ENCODE measurements at places on chromosomes 5 and 9. TPM values are rescaled to one million over a fixed set of nuclear protein-coding genes. Genes with fewer than 3 reads are reported as not detected.

DNA sequence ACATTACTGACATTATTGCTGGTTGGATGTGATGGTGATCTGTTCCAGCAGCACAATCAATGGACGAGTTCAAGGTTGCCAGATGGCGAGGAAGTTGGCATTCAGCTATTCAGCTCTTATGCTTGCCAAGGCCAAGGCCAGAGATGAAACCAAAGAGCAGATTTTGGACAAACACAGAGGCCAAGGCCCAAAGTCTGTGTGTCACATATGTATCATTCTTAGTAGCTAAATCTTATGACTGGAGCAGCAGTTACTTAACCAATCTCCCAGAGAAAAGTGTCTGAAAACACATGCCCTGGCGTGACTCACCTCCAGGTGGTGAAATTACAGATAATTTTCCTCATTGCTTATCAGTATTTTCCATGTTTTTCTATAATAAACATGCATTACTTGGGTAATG lies 189.0 kb upstream of the EGFLAM start:
- no peak for DNase-seq
- H3K4me1 ChIP-seq, result no peaks in the 10 kb centered on the region
- no peaks in the 10 kb centered on the region for H3K27me3 ChIP-seq
- no peaks in the 10 kb centered on the region for H3K36me3 ChIP-seq
- no peak overlapping the region for H3K4me3 ChIP-seq

The SPATA31D4 gene
- 0.23 TPM for polyA plus RNA-seq

GRCh38 chr9:122076117-122076516 lies 17.0 kb downstream of the TTLL11 start:
- H3K27me3 ChIP-seq, result no peaks in the 10 kb centered on the region
- peak overlapping the region; percentile 81 for H3K27ac ChIP-seq
- peaks cover 65% of the 10 kb centered on the region for H3K4me1 ChIP-seq
- H3K36me3 ChIP-seq, result no peaks in the 10 kb centered on the region
- H3K4me3 ChIP-seq, result peak overlapping the region; percentile 11

- no peaks in the 10 kb centered on the region for H3K27me3 ChIP-seq
- no peak for DNase-seq
- no peaks in the 10 kb centered on the region for H3K36me3 ChIP-seq
Measured at GRCh38 chr5:35709688-35710087, 92.0 kb downstream of the SPEF2 start.

The PCDHB11 gene
- polyA plus RNA-seq, result not detected

- H3K4me3 ChIP-seq, result no peak overlapping the region
- no peaks in the 10 kb centered on the region for H3K27me3 ChIP-seq
- no peak overlapping the region for H3K27ac ChIP-seq
- H3K4me1 ChIP-seq, result peaks cover 23% of the 10 kb centered on the region
- no peak for DNase-seq
Measured at GRCh38 chr5:15797116-15797515, 297.1 kb downstream of the FBXL7 start.

DNA sequence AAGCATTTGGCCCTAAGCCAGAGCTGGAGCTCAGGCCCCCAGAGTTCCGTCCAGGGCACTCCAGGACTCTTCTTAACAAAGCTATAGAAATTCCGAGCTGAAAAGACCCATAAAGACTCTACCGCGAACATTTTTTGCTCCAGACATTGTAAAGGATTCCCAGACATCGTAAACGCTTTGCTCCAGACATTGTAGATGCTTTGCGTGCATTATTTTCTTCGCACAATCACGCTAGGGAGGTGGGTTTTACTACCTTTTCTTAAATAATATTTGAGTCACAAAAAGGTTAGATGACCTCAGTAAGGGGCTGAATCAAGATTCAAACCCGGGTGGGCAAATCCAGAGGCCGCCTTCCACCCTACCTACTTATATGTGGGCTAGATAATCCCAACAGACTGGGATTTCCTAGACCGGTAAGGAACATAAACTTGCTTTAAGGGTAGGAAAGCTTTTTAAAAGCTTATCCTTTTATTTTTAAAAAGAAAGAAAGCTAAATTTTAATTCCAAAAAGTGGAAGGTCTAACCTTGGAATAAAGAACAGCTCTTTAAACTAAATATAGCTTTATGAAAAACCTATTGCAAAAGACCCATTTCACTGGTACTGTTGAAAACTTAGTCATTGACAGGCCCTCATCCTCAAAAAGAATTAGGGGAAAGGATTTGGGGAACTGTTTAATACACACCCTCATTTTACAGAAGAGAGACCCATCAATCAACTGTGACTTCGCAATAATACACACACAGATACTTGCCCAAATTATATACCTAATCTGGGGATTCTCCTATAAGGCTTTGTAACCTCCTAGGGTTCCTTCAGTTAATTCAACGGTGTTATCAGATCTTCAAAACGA lies 822 bp upstream of the TNIP1 start:
- H3K4me3 ChIP-seq, result peak overlapping the region; percentile 74
- H3K4me1 ChIP-seq, result peaks cover 56% of the 10 kb centered on the region
- no peaks in the 10 kb centered on the region for H3K27me3 ChIP-seq
- no peak for DNase-seq
- H3K27ac ChIP-seq, result peak overlapping the region; percentile 98

The ZNF782 gene
- 2.4 TPM for polyA plus RNA-seq

The SOHLH1 gene
- not detected for polyA plus RNA-seq

DNA sequence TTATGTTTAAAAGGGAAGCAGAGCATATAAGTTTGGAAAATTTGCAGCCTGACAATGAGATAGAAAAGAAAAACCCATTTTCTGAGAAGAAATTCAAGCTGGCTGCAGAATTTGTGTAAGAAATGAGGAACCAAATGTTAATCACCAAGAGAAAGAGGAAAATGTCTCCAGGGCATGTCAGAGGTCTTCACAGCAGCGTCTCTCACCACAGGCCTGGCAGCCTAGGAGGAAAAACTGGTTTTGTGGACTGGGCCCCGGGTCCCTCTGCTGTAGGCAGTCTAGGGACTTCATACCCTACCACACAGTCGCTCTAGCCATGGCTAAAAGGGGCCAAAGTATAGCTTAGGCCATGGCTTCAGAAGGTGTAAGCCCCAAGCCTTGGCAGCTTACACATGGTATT lies 32.1 kb upstream of the HSD17B4 start:
- no peaks in the 10 kb centered on the region for H3K27me3 ChIP-seq
- H3K27ac ChIP-seq, result no peak overlapping the region
- no peak overlapping the region for H3K4me3 ChIP-seq
- no peak for DNase-seq
- H3K4me1 ChIP-seq, result no peaks in the 10 kb centered on the region

The SLC45A2 gene
- polyA plus RNA-seq, result 0.03 TPM

GRCh38 chr9:33198165-33198564 lies 31.0 kb upstream of the B4GALT1 start:
- peaks cover 27% of the 10 kb centered on the region for H3K4me1 ChIP-seq
- peak; percentile 88 for DNase-seq
- H3K27me3 ChIP-seq, result no peaks in the 10 kb centered on the region
- no peak overlapping the region for H3K4me3 ChIP-seq

The LHX6 gene
- polyA plus RNA-seq, result 0.60 TPM

The PRR16 gene
- polyA plus RNA-seq, result 3.0 TPM

GRCh38 chr9:89422151-89422975 lies 75.5 kb downstream of the SEMA4D start:
- H3K36me3 ChIP-seq, result no peaks in the 10 kb centered on the region
- H3K27ac ChIP-seq, result no peak overlapping the region
- H3K4me3 ChIP-seq, result no peak overlapping the region
- H3K27me3 ChIP-seq, result no peaks in the 10 kb centered on the region

DNA sequence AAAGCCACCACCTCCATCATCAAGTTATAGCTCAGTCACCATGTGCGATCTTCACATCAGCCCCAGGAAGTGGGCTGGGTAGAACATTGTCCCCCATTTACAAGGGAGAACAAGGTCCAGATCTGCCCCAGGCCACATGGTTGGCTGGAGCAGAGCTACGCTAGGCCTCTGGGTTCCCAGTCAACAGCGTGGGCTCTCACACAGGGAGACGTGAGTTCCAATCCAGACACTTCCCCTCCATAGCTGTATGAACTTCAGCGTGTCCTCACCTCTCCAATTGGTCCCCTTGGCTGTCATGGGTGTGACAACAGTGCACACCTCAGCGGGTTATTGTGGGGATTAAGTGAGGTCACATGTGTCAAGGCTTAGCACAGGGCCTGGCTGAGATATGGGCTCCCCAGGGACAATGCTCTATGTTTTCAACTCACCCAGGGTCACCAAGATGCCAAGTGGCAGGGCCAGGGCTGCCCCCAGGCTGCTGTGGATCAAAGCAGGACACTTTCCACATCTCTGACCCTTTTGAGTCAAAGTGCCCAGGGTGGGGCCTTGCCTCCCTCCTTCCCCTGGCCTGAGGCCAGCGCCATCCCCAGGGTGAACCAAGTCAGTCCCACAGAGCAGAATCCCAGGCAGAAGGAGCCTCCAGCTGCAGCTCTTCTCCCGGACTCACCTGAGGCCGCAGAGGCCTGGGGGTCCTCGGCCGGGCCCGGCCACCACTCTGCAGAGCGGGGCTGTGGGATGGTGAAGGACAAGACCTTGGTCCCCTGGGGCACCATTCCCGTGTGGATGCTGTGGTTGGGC lies 19.8 kb downstream of the AKNA start:
- H3K27me3 ChIP-seq, result no peaks in the 10 kb centered on the region
- no peak overlapping the region for H3K27ac ChIP-seq
- DNase-seq, result no peak
- no peak overlapping the region for H3K4me3 ChIP-seq
- peaks cover 23% of the 10 kb centered on the region for H3K4me1 ChIP-seq
- H3K36me3 ChIP-seq, result peaks cover 44% of the 10 kb centered on the region

The SEMA5A gene
- polyA plus RNA-seq, result 0.60 TPM

DNA sequence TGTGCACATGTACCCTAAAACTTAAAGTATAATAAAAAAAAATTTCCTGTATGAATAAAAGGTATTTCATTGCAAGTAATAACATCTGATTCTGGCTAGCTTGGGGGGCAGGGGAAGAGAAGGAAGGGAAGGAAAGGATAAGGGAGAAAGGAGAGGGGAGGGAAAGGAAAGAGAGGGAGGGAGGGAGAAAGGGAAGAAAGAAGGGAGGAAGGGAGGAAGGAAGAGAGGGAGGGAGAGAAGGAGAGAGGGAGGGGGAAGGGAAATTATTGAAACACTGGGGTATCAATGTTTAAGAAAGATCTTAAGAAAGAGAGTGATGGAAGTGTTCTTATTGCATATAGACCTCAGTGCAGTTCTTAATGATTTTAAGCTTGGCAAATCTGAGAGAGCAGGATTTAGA lies 129.8 kb upstream of the ZNF366 start:
- H3K36me3 ChIP-seq, result no peaks in the 10 kb centered on the region
- no peak overlapping the region for H3K4me3 ChIP-seq
- no peak overlapping the region for H3K27ac ChIP-seq
- no peaks in the 10 kb centered on the region for H3K27me3 ChIP-seq
- no peaks in the 10 kb centered on the region for H3K4me1 ChIP-seq

- peaks cover 36% of the 10 kb centered on the region for H3K4me1 ChIP-seq
- H3K4me3 ChIP-seq, result no peak overlapping the region
- no peaks in the 10 kb centered on the region for H3K27me3 ChIP-seq
- H3K36me3 ChIP-seq, result no peaks in the 10 kb centered on the region
- DNase-seq, result no peak
Measured at GRCh38 chr5:140220698-140221064, 45.7 kb downstream of the CYSTM1 start.

DNA sequence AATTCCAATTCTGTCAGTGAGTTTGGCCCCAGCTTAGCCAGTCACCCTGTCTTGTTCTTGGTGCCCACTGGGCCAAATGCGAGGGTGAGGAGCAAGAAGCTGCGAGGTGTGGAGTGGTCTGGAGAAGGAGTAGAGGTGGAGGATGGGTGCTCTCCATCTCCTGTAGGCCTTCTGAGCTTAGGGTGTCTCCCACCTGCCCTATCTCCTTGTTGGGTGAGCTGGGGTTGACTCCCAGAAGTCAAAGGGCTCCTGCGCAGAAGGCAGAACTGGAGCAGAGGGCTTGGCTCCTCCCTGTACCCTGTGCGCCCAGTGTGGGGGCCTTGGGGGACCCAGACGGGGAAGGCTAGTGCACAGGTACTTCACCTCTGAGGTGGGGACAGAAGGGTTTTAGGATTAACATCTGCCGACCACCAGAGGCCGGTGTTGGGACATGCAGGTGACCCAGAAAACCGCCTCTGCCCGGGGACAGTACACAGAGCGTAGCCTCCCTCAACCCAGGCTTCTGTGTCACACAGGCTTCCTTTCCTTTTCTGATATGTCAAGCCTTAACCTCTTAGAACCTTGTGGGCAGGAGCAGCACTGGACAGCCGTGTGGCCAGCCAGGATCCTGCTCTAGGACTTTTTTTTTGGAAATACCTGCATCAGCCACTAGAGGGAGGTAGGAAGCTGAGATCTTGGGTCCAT lies 16.9 kb downstream of the IL5 start:
- H3K4me1 ChIP-seq, result no peaks in the 10 kb centered on the region
- H3K4me3 ChIP-seq, result no peak overlapping the region
- H3K27me3 ChIP-seq, result no peaks in the 10 kb centered on the region
- DNase-seq, result no peak

- no peaks in the 10 kb centered on the region for H3K4me1 ChIP-seq
- DNase-seq, result no peak
- no peak overlapping the region for H3K4me3 ChIP-seq
- H3K27ac ChIP-seq, result no peak overlapping the region
Measured at GRCh38 chr5:73615085-73615484, 10.9 kb upstream of the ARHGEF28 start.

DNA sequence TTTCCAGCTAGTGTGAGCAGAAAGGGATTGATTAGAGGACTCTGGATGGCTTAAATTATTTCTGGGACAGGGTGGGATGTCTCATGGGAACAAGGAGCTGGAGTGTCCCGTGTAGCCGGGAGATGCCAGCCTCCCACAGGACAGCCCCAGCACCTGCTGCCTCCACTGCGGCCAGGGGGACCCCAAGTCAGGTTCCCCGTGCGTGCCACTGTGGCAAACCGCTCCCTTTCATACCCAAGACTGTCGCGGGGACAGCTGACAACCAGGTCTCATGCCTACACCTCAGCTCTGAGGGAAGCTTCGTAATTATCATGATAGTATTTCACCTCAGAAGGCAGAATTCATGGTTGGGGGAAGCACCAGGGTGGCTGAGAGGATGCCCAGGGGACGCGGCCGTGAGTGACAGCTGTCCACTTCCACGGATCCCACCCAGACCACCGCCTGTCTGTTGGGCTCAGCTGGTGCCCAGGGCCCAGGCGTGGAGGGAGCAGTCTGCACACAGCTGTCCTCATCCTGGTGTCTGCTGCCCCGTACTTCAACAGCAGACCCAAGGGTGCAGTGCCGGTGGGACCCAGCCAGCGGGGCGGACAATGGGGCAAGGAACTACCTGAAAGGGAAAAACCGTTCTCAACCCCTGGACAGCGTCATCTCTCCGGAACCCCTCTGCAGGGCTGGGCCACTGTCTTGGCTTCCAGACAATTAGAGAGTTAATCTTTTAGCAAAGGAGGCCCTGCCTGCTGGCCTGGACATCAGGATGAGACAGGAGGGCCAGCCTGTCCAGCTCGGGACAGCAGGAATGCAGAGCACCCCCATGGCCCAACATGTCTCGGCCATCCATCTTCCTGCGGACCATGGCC lies 166.9 kb downstream of the OLFM1 start:
- no peak overlapping the region for H3K4me3 ChIP-seq
- H3K4me1 ChIP-seq, result no peaks in the 10 kb centered on the region
- DNase-seq, result peak; percentile 57
- no peaks in the 10 kb centered on the region for H3K36me3 ChIP-seq
- H3K27me3 ChIP-seq, result no peaks in the 10 kb centered on the region

GRCh38 chr9:134943411-134943810 lies 25.7 kb upstream of the FCN1 start:
- H3K4me1 ChIP-seq, result peaks cover 25% of the 10 kb centered on the region
- H3K27ac ChIP-seq, result no peak overlapping the region
- DNase-seq, result no peak
- no peak overlapping the region for H3K4me3 ChIP-seq
- H3K36me3 ChIP-seq, result no peaks in the 10 kb centered on the region
- H3K27me3 ChIP-seq, result peaks cover 51% of the 10 kb centered on the region

- DNase-seq, result no peak
- H3K4me3 ChIP-seq, result no peak overlapping the region
- H3K36me3 ChIP-seq, result no peaks in the 10 kb centered on the region
Measured at GRCh38 chr9:113299800-113300292, 3.3 kb downstream of the RNF183 start.
